ENCODE measurements at places on chromosomes 12 and 14.

DNA sequence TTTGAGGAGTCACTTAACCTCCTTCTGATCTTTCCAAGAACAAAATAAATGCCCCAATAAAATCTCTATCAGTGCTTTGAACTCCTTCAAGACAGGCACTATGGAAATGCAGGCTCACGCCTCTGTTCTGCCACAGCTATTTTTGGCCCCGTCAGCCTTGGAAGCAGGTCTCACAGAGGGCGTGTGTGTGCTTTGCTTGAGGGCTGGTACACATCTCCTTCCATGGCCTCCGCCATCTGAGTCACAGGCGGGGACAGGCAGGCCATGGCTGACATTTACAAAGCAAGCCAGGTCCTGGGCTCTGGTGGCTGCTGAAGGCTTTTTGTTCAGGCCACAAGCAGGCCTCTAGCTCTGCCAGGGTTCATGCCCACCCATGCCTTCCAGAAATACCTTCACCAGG lies 16.0 kb downstream of the PRIMA1 start:
- no peak for DNase-seq

DNA sequence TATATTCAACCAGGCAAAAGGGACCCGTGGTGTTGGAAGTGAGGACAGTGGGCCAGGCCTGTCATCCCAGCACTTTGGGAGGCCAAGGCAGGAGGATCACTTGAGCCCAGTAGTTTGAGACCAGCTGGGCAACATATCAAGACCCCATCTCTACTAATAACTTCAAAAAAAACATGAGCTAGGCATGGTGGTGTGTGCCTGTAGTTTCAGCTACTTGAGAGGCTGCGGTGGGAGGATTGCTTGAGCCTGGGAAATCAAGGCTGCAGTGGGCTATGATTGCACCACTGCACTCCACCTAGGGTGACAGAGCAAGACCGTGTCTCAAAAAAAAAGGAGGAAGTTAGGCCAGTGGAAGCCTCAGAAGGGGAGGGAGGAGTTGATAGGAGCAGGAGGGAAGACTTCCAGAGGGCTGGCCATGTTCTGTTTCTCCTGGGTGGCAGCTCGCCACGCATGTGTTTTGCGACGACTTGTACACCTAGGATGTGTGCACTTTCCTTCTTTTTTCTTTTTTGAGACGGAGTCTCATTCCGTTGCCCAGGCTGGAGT lies 10.1 kb downstream of the SLC25A29 start:
- no peak for DNase-seq

DNA sequence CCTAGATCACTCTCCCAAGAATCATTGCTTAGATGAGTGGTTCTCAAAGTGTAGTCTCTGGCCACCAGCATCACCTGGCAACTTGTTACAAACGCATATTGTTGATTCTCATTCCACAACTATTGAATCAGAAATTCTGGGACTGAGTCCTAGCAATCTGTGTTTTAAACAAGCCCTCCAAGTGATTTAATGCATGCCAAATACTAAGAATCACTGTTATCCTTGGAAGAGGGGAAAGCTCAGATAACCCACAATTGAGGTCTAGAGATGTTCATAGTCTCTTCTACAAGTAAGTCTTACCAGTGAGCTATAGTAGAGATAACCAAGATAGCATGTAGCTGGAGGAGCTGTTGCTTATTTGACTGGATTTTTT lies 666.6 kb downstream of the DIO2 start:
- no peak for DNase-seq

- DNase-seq: no peak
These were observed 70.1 kb downstream of the ZNF641 start for GRCh38 chr12:48280572-48280971.

DNA sequence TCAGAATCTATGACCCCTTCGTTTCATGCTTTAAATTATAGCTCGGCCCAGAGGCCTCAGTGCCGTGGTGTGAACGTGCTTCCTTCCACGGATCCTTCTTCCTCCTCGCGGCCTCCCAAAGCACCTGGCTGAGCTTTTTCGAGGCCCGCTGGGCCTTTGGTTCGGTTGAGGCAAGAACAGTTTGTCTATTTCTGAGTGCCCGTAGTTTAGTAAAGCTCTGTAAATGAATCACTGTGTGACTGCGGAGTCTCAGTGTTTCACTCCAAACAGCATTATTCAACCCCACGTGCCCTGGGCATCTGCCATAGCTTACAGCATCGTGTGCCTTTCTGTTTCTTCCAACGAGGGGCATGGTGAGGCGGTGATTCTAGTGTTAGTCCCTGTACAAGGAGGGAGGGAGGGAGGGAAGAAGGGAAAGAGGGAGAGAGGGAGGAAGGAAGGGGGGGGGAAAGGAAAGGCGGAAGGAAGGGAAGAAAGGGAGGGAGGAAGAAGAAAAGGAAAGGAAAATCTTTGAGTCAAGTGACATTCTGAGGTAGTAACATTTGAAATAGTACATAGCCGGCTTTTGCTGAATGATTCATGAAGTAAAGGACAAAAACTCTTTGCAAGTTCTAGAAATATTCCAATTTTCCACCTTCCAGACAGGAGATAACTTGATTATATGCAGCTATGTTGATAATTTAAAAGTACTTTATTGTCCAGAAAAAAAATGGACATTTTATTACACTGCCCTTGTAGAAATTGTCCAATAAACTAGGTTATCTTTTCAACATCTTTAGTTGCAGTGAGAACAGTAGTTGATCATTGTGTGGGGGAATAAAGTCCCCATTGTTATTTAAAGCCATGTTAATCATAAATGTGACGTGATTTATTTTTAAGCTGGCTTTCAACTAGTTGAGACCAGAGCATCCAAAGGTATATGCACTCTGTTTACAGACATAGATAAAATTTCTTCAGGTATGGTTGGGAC lies 1.2 kb upstream of the TRIM9 start:
- no peak for DNase-seq

DNA sequence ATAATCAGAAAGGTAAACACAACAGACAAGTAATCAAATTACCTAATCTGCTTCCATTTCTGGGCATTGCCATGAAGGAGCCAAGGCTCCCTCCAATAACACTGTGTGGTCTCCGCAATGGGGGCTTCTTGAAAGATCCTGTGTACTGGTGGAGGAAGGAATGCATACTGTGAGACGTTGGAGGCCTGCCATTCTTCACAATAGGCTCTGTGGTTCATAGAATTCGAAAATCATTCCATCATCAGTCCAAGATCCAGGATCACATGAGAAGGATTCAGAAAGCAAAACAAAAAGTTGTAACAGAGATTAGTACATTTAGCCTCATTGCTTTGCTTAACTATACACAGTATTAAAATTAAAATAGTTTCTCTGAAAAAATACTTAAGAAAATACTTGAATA lies 76.3 kb downstream of the CDK17 start:
- DNase-seq: no peak

GRCh38 chr12:39782026-39782545 lies 162.5 kb upstream of the ABCD2 start:
- no peak for DNase-seq

- no peak for DNase-seq
These were observed 151.0 kb upstream of the ATP2B1 start for GRCh38 chr12:89859508-89860220.

- DNase-seq: no peak
These were observed 159.2 kb upstream of the ALG10B start for GRCh38 chr12:38157274-38157932.

- DNase-seq: no peak
These were observed 148.4 kb downstream of the PRKCH start for GRCh38 chr14:61469781-61470180.

GRCh38 chr12:85626001-85626783 lies 210.0 kb downstream of the RASSF9 start:
- no peak for DNase-seq

DNA sequence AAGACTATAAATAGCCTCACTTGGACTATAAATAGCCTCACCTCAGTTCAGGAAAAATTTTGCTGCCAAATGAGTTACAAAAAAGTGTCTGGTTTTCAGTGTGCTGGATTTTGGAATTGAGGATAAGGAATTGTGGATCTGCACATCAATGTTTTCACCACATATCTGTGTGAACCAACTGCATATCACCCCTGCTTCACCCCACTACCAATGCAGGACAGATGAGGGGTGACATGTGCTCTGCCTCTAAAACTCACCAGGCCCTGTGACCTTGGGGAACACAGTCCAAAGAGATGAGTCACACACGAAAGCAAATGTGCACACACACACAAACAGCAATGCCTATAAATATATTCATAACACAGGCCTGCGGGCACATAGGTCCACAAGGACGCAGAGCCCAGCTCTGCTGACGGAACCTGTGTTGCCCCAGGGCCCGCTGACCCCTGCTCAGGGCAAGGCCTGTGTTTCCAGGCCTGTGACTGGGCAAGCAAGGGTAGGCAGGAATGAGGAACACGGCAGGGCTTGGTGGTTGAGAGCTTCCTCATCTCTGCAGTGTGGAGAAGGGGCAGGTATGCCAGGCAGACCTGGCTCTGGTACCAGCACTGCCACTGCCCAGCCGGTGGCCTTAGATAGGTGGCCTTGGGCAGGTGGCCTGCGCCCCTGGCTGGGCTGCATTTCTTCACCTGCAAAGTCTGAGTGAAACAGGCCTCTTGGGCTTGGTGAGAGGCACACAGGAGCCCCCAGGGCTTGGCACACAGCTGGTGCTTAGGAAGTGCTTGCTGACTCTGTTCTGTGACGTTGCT lies 82.4 kb downstream of the ARL6IP4 start:
- no peak for DNase-seq

DNA sequence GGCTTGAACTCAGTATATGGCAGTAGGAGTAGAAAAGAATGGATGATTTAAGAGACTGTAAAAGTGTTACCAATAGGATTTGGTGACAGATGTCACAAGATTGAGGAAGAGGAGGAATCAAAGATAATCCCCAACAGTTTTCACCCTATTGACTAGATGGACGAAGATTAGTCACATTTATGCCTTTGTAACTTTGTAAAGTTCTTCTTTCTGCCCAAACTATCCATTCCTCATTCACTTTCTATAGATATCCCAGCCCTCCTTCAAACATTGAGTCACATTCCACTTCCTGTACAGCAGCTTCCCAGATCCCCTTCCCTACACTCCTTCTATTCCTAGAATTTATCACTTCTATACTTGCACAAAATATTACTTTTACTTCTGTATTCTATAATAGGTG lies 207.9 kb downstream of the BTG1 start:
- no peak for DNase-seq

DNA sequence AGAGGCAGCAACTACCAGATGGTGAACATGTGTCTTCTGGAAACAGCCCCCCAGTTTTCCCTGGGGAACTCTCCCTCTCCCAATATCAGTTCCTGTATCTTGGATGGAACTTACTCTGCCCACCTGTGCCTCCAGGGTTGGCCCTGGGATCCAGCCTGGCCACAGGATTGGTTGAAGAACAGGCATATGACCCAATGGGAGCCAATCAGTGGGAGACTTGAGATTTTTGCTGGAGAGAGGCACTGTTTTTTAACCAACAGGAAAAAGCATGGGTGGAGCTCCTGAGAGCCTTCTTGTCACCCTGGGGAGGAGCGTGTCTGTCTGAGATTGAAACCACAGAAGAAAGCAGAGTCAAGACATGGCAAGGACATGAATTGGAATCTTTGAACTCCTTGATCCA lies 33.6 kb upstream of the COX6A1 start:
- DNase-seq: no peak

DNA sequence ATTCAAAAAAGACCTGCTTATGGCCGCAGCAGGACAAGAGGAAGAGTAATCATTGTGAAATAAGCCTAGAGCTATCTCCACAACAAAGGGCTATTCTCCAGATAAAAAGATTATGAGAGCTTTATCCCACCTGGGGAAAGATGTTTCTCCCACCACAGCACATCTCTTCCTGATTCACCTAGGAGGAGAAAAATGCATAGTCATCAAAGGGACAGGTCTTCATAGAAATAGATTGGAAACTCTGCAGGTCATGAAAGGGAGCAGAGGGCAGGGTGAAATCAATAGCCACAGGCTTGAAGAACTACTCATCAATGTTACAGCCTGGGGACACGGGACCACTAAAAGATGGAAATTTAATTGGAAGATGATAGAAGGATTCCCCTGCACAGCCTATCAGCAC lies 453.8 kb upstream of the TMEM132C start:
- no peak for DNase-seq

DNA sequence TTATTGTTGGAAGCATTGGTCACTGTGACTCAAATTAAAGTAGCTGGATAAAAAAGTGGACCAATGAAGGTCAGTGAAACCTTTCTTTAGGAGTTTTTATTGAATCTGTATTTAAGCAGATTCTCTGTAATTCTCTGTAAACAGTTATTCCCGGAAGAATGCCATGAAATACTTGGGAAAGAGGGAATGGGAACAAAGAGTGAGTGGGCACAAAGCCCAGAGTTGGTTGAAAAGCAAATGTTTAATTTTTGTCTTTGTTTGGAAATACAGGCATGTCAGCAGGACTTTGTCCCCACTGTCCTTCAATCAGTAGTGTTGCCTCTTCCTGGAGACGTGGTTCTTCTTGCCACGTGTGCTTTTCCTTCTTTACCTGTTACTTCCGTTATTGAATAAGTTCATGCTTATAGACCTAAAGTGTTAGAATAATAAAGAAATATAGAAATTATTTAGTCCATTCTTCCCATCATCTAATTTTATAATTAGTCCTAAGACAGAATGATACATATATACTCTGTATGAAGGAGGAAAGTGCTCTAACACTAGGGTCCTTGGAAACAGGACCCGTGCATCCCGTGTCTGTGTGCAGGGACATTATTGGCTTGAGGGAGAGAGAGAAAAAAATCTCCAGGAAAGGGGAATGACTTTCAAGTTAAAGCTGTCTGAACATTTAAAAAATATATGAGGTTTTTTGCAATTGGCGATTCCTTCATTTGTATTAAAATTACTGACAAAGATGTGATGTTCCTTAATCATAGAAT lies 2.0 kb upstream of the ANG start:
- no peak for DNase-seq

DNA sequence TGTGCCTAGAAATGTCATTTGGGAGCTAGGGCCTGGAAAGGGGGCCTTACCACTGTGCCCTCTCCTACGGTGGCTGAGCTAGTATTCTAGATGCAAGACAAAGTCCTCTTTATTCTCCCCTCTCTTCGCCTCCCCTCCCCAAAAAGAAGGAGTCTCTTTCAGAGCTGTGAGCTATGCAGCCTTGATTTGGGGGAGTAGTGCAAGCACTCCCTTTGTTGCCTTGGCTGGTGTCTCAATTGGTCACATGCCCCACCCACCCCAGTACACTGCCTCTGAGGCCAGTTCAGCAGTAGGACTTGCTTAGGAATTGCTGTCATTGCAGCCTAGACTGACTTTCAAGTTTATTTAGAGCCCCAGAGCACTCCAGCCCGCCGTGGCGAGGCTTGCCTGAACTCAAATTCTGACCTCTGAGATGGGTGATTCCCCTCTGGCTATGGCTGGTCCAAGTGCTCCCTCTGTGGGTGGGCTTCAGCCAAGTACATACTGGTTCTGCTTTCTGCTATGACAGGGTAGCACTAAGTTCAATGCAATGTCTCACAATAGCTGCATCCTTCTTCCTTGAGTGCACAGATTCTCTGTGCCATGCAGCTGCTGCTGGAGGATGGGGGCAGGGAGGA lies 37.0 kb upstream of the FBXO33 start:
- DNase-seq: peak; percentile 6
